RCC 7860 (cell line): ENCODE measurements at places on chromosomes 2 and 18.

DNA sequence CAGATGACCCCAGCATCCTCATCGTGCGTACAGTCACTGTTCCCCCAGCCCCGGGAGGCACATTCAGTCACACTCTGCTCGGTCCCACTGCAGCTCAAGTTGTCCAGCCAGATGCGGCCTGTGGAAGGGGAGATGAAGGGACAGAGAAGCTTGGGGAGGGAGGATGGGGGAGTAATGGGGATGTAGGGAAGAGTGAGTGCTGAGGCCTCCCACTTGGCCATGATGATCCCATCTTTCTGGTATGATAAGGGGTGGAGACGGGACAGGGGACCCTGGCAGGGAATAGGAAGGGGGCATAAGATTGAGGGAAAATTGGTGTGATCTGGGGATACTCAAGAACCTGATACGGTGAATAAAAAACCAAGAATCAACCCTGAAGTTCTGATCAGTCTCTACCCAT lies 3.5 kb downstream of the LOXL3 start:
- no peak for DNase-seq

DNA sequence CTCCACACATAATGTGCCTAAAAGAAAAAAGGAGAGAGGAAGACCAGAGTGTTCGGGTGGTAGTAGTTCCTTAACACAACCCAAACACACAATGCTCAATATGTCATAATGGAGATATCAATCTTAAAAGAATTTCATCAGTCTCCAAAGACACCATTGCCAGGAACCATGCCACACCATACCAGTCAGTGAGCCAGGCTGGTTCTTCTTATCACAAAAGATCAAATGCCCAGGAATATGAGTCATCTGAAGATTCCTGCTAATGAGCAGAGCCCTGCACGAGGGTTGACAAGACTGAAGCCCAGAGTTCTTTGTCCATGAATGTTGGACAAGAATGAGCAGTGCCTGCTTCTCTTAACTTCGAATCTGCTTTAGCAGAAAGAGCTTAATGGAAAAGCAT lies 262.3 kb downstream of the ZNF516 start:
- no peak for DNase-seq

- no peak for DNase-seq
Observed at GRCh38 chr18:55386545-55386944, 201.4 kb downstream of the TCF4 start.

GRCh38 chr2:96304606-96305005 lies 740 bp downstream of the SNRNP200 start:
- DNase-seq, result no peak

DNA sequence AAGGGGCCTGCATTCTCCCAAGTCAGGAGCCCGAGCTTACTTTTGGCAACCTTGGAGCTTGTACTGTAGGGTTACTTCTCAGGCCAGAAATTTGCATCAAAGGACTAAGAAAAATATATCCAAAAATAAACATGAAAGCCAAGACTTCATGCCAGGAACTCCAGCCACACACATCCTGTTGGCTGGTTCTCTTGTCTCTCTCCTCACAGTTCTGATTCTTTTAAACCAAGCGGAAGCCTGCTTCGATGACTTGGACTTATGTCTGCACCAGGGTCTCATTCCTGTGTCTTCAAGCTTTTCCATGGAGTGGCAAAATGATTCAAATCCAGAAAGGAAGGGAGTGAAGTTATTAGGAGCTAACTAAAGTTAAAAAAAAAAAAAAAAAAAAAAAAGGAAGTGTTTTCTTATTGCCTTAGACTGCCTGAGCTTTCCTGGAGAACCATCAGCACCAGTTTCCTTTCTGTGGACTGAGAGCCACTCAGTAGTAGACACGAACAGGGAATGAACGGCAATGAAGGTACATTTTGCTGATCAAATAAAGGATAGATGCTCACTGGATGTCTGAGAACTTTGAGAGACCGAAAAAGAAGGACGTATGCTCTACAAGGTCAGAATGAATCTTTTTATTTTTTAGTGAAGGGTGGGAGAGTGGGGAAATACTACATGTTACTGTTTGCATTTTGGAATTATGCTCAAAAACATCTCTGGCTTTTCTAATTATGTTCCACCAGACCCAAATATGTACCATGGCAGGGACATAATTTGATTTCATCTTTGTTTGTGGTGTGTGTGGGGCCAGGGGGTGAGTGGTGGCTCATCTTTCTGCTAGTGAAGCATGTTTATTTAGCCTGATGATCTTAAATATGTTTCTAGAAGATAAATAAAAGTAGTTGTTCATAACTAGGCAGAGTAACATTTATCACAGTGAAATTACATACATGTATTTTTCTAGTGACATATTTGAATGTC lies 86.0 kb downstream of the RAPGEF4 start:
- DNase-seq, result no peak

DNA sequence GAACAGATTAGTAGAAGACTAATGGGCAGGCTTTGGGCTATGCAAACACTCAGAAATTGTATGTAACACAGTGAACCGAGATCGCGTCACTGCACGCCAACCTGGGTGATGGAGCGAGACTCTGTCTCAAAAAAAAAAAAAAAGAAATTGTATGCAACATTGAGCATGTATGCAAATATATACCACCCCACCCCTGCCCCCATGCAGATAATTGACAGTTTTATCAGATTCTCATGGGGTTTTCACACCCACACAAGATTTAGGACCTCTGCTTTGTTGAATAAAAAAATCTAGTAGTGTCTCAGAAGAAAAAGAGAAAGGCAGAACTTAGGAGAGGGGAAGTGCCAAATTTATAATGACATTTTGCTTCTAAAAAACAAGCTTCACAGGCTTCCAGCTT lies 131.6 kb upstream of the FN1 start:
- DNase-seq, result no peak

GRCh38 chr18:9068346-9068745 lies 34.2 kb upstream of the NDUFV2 start:
- no peak for DNase-seq

DNA sequence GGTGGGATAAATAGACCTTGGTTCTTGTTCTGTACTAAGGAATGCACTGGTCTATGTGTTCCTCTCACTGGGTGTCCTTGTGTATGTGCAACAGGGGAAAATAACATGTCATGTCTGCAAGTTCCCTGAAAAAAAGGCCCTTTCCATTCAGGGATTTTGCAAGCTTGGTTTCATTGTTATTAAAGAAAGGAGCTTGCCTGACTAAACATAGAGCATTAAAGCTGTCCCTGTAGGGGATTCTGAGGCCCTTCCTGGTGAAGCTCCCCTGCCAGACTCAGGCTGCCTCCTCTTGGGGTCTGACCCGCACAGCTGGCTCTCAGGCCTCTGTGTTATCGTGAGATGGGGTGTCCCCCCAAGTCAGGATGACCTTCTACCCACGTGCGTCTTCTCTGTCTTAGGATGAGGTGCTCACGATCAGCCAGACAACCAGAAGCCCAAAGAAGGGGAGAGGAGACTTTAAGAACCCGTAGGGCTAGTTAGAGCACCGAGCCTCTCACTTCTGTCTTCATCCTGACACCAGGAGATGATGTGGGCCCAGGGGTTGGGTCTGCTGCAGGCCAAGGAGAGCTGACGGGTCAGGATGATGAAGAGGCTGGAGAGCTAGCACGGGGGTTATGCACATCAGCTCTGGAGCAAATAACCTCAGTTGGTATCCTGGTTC lies 21.2 kb downstream of the CAPG start:
- DNase-seq, result no peak
